Epithelial cell of alveolus of lung (primary cell): ENCODE measurements at places on chromosomes 5 and 9. TPM values are rescaled to one million over a fixed set of nuclear protein-coding genes. Genes with fewer than 3 reads are reported as not detected.

Gene HNRNPAB
- 65.7 and 122 TPM in 2 replicates for total RNA-seq

Gene TMEM203
- 45.5 and 57.0 TPM in 2 replicates for total RNA-seq

Gene RNF208
- 0.13 and 6.3 TPM in 2 replicates for total RNA-seq

Gene CD14
- 0.26 and 1.8 TPM in 2 replicates for total RNA-seq

Gene OTP
- total RNA-seq = 0.24 TPM in 1 of 2 replicates, not detected in the other

Gene COMMD10
- 18.9 and 29.3 TPM in 2 replicates for total RNA-seq

Gene ACER2
- total RNA-seq = 0.56 and 1.3 TPM in 2 replicates

Gene BAAT
- total RNA-seq = 0.13 and 0.56 TPM in 2 replicates

Gene SELENOP
- 11.5 and 335 TPM in 2 replicates for total RNA-seq

Gene ACOT12
- total RNA-seq = not detected in 2 replicates

Gene ENTREP1
- not detected in 2 replicates for total RNA-seq

Gene ADAMTS19
- total RNA-seq = 0.39 TPM in 1 of 2 replicates, not detected in the other

Gene PNPLA7
- total RNA-seq = 0.13 and 0.32 TPM in 2 replicates

Gene MARVELD2
- 0.88 and 2.5 TPM in 2 replicates for total RNA-seq

Gene SLC36A3
- total RNA-seq = not detected in 2 replicates

Gene UNC13B
- 8.0 and 10.7 TPM in 2 replicates for total RNA-seq

Gene C5orf24
- total RNA-seq = 35.4 and 63.3 TPM in 2 replicates

Gene NR2F1
- 85.3 and 452 TPM in 2 replicates for total RNA-seq

Gene JAKMIP2
- 3.0 and 7.1 TPM in 2 replicates for total RNA-seq

Gene IRGM
- 13.3 TPM in 1 of 2 replicates, not detected in the other for total RNA-seq

Gene PCDHAC2
- total RNA-seq = 0.39 TPM in 1 of 2 replicates, not detected in the other

Gene NUTM2F
- not detected in 2 replicates for total RNA-seq

Gene PCDHB5
- 0.39 and 1.3 TPM in 2 replicates for total RNA-seq

Gene TAF11L5
- not detected in 2 replicates for total RNA-seq

Gene TRAF1
- total RNA-seq = 0.64 and 3.6 TPM in 2 replicates

Gene TNFSF8
- total RNA-seq = not detected in 2 replicates

Gene UNC5A
- under 0.01 and 0.32 TPM in 2 replicates for total RNA-seq

Gene OCLN
- total RNA-seq = 0.88 and 4.4 TPM in 2 replicates

Gene DOCK8
- total RNA-seq = 0.24 and 0.52 TPM in 2 replicates

Gene PCDHGA10
- total RNA-seq = 3.4 and 11.8 TPM in 2 replicates
